ENCODE measurements at places on chromosomes 7 and 10.

DNA sequence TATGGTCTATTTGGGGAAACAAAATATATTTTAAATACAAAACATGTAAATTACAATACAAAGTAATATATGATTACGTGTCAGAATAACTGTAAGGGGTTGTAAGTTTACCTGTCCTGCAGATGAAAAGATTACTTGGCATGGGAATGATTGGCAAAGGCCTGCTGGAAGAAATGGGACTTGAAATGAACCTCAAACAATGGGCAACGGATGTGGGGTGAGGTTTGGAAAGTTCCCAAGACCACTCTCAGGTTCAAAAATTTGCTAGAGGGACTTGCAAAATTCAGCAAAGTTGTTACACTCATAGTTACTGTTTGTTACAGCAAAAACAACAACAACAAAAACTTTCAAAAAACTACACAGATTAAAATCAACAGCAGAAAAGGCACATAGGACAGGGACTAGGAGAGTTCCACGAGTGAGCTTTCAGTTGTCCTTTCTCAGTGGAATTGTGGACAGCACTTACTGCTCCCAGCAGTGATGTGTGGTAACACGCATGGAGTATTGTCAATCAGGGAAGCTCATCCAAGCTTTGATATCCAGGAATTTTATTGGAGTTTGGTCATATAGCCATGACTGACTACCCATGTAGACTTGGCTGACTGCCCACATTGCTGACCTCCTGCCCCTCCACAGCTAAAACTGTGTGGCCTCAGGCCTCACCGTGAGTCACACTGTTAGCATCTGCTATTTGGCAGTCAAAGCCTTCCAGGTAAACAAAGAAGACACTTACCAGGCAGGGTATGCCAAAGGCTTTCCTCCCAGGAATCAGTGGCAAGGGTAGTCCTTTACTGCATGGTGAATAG lies 43.8 kb downstream of the EXOC6 start:
- peak; percentile 30 for DNase-seq

DNA sequence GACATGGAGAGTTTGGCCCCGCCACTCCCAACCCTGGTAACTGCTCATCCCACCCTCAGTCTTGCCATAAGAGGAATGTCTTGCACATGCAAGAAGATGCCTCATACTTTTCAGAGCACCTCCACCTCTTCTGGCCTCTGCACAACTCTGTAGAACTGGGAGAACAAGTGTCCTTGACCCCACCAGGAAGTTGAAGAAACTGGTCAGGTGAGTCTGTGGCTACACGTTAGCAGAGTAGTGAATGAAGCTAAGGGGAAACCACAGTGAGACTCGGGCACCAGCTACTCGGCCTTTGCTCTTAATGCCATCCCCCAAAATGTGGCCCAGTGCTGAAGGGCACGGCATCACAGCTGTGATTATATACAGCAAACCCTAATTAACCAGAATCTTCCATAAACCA lies 110.1 kb downstream of the ARID5B start:
- no peak for DNase-seq

DNA sequence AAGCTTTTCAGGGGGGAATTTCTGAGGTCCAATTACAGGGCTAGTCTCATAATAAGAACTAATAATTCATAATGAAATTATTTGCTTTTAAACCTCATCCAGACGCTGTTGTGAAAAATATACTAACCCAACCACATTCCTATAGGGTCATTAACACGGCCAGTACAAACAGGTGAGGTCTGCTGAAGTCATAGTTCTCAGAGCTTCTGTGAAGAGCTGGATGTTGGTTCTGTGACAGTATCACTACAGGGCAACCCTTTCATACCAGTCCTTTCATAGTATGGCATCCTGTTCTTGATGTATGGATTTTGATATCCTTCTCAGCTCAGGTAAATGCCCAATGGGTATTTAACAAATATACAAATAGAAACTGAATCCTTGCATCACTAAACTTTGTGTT lies 62.3 kb upstream of the FAM133B start:
- no peak for DNase-seq

- DNase-seq = no peak
These were observed 12.2 kb downstream of the SFTPA2 start for GRCh38 chr10:79547973-79548372.

- no peak for DNase-seq
These were observed 101.0 kb downstream of the SKIDA1 start for GRCh38 chr10:21424459-21424861.

GRCh38 chr10:18689498-18689897 lies 30.3 kb downstream of the ARL5B start:
- no peak for DNase-seq

DNA sequence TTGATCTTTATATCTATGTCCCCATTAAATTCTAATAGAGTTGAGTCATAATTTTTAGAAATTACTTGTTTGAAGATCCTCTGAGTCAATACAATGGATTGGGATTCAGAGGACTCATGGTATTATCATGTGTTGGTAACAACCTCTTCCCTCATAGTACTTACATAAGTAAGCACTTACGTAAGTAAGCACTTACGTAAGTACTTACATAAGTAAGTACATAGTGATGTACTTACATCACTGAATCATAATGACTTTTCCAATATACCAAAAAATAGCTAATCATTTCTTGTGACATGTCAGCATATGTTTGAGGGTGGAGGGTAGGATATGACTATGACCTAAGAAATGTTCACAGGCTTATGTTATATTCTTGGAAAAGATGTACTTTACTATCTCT lies 740.5 kb downstream of the SORCS1 start:
- DNase-seq = no peak

DNA sequence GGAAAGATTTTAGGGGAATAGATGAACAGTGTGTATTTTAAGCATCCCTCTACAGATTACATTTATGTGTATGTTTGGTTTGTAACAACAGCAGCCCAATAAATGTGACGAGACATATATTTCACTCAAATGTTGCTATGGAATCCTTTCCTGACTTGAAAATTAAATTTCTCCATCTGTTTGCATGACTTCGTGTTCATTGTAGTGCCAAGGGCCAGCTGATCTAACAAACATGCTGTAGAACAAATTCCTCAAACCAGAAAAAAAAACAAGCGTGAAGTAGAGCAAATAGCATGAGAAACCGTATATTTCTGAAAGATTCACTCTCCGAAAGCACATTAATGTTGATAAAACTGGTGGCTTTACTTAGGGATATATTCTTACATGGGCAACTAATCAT lies 87.8 kb downstream of the NRCAM start:
- DNase-seq = no peak

GRCh38 chr7:51101111-51101757 lies 215.4 kb downstream of the COBL start:
- no peak for DNase-seq

- no peak for DNase-seq
These were observed 136.4 kb upstream of the MDFIC start for GRCh38 chr7:114785496-114785895.

GRCh38 chr10:103111918-103112877 lies 80.9 kb downstream of the NT5C2 start:
- no peak for DNase-seq

DNA sequence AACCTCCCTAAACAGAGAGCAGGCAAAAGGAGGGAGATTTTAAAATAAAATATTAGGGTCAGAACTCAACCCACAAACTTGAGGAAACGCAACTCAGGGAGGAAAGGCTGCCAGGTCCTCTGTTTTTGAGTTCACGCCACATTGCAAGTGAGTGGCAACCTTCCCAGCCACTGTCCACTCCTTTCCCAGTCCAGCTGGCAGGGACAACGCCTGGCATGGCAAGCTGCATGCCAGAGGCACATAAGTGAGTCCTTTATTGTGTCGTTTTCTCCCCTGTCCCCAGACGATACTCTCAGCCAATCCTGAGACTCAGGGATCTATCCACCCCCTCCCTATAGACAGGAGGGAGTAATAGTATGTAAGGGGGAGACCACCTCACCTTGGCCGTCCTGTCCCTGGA lies 22.4 kb downstream of the FBXW4 start:
- peak; percentile 87 for DNase-seq

DNA sequence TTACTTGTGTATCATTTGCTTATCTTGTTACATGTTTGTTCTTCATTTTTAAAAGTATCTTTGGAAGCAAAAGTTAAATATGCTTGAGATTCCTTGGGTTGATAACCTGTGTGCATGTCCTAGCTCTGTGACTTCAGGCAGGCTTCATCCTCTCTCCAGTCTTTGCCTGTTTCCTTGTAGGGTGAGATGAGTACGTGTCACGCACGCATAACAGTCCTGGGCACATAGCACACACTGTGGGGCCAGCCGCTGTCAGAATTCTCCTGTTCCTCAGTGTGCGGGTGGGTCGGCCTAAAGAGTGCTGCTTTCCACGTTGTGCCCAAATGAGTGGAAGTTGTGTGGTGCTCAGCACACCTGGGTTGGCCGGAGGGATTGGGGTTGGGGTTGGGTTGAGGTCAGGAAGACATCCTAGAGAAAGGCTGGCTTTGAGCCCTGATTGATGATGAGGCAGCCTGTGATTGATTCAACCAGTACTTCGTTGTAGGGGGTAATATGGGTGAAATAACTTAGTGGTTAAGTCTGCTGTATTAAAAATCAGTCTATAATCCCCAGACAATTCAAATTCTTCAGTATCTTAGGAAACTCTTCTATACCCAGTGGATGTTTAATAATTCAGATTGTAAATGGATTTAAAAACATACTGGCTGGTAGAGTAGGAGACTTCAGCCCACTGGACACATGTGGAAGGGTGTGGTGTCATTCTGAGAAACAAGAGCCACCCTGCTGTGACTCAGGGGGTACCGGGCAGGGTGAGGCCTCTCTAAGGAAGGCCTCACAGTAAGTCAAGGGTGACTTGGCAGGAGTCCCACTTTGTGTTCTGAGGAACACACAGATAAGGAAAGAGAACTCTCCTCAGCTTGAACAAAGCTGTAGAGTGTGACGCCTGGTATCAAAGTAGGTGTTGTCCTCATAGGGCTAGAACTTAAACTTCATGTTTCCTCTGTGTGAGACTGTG lies 54.8 kb downstream of the DAGLB start:
- peak; percentile 73 for DNase-seq

GRCh38 chr7:75796420-75796819 lies 17.2 kb downstream of the CCL24 start:
- DNase-seq = no peak

- no peak for DNase-seq
These were observed 41.9 kb downstream of the ADAMTS14 start for GRCh38 chr10:70714245-70714644.

GRCh38 chr7:23284871-23285270 lies 14.3 kb upstream of the MALSU1 start:
- DNase-seq = no peak

- no peak for DNase-seq
These were observed 5.1 kb upstream of the SH2D4B start for GRCh38 chr10:80532571-80532970.

GRCh38 chr10:88933564-88933963 lies 19.0 kb downstream of the ACTA2 start:
- no peak for DNase-seq

- no peak for DNase-seq
These were observed 17.3 kb upstream of the INPP5A start for GRCh38 chr10:132520177-132520811.

DNA sequence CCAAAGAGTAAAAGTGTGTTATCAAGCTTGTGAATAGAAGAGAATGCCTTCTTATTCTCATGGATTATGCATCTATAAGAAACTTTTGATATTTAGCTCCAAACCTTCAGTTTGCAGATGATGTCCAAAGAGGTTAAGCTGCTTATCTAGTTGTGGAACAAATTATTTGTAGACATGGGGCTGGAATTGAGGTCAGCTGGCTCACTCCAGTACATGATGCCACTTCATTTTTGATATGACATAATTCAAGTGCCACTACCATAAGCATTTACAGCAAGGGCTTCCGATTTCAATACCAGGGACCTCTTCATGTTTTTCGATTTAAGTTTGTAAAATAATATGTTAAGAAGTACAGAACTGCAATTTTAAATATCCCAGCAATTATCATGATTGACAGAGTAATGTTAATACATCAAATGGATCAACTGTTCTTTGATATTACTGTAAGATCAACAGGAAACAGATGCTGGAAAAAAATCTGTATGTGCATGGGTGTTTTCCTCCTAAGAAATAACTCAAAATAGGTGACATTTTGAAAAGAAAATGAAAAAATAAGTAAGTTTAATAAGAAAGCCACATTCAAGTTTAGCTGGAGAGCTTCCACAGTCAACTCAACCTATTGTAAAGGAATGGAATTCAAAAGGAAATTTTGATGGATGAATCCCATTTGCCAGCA lies 12.7 kb downstream of the FAM3C start:
- DNase-seq = no peak

- DNase-seq = no peak
These were observed 46.8 kb downstream of the ASB13 start for GRCh38 chr10:5619362-5620211.

- DNase-seq = no peak
These were observed 16.9 kb downstream of the MEOX2 start for GRCh38 chr7:15669443-15670090.

- no peak for DNase-seq
These were observed 588 bp downstream of the SAP25 start for GRCh38 chr7:100572949-100573675.
